Activated CD8-positive, alpha-beta memory T cell treated with anti-CD3 and anti-CD28 coated beads for 1 hour (primary cell): ENCODE measurements at places on chromosomes 2 and 18.

- no peak for DNase-seq
Observed at GRCh38 chr18:62781262-62781661, 65.9 kb downstream of the PHLPP1 start.

- no peak for DNase-seq
Observed at GRCh38 chr2:6648596-6649247, 217.0 kb downstream of the CMPK2 start.

DNA sequence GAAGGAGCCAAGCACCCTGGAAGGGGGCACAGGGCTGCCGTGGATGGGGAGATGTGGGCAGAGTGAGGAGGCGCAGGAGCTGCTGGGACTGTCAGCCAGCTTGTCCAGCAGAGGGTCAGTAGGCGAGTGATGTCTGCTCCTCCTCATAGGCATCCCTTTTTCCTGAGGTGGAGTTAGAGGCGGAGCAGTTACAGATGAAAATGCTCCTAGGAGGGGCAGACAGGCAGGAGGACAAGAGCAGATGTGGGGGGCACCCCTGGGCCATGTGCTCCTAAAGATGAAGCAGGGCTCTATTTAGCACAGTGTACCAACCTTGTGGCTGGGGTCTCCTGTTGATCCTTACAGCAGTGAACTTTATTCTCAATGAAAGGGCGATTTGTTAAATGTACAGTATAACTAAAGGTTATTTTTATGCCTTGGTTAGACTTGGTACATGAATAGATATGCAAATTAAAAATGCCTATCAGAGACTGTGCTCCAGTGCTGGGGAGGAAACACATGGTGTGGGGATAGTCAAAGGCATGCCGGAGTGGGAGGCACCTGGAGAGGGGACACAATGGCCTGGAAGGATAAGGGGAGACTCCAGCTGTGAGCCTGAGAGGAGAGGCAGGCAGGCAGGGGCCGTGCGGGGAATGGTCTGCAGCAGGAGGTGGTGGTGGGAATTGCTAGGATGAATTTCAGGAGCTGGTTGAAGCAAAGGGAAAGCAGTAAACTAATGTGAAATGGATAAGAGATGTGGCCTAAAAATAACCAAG is 175.3 kb downstream of the CLIP4 start:
- no peak for DNase-seq

DNA sequence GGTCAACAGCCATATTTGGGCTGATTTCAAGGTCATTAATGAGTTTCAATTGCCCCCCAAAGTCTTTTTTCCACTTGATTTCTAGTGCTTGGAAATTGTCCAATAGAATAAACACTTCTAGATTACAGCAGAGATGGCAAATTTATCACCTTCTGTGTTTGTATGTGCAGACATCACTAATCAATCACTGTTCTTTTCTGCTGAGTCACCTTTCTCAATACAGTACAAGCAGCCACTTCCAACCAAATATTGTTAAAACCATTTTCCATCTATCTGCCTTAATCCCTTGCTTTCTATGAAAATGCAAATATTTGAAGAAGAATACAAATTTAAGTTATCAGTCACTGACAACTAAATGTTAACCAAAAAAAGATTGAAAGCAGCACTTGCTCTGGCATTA is 40.2 kb upstream of the ZNF521 start:
- DNase-seq = no peak

- DNase-seq = no peak
Observed at GRCh38 chr2:164808776-164809175, 32.8 kb downstream of the COBLL1 start.

GRCh38 chr2:220273082-220273481 is 645.7 kb downstream of the SLC4A3 start:
- no peak for DNase-seq
